ENCODE measurements at places on chromosomes 5 and 9.

DNA sequence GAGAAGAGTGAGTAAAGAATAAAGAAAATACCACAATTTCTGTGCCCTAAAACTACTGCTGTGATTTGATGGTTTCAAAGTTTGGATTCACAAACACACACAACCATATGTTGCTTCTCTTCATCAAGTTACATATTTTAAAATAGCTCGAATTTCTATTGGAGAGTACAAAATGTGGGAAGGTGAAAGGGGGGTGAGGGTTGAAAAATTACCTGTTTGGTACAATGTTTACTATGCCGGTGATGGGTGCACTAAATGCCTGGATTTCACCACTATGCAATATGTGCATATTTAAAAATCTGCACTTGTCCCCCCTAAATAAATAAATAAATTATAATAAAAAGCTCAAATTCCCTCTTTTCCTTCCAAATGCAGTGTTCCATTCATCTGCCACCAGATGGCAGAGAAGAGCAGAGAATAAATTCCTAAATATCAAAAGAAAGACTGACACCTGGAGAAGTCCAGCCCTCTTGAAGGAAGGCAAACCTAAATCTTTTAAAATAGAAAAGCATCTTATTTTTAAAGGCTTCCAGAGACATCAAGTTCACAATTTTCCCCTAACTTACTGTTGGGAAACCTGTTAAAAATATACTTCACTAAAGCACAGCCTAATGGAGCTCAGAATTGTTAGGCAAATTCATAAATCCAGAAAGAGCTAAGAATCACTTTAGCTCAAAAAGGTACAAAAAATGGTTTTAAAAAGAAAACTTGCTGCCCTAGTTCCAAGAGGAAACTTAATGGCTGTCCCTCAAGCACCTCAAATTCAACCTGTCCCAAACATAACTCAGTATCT is 24.8 kb upstream of the HNRNPA0 start:
- DNase-seq = peak; percentile 71

GRCh38 chr9:23824830-23825591 is 1.0 kb downstream of the ELAVL2 start:
- DNase-seq = peak; percentile 19

DNA sequence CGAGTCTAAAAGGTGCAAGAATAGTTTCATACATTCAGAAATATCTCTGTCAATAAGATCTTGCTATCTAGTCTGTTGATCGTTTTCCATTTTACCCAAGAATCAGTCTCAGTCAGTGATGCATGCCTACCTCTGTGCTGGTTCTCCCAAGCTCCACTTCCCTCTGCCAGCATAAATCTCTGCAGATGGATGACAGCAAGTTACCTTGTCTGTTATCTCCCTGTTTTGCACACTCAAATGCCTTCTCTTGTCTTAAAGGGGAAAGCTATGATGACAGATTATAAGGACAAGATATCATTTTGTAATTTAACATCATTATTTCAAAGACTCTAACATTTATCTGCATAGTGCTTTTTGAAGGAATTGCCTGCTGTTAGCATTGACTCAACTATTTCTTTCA is 802.1 kb upstream of the SEMA6A start:
- DNase-seq = no peak

DNA sequence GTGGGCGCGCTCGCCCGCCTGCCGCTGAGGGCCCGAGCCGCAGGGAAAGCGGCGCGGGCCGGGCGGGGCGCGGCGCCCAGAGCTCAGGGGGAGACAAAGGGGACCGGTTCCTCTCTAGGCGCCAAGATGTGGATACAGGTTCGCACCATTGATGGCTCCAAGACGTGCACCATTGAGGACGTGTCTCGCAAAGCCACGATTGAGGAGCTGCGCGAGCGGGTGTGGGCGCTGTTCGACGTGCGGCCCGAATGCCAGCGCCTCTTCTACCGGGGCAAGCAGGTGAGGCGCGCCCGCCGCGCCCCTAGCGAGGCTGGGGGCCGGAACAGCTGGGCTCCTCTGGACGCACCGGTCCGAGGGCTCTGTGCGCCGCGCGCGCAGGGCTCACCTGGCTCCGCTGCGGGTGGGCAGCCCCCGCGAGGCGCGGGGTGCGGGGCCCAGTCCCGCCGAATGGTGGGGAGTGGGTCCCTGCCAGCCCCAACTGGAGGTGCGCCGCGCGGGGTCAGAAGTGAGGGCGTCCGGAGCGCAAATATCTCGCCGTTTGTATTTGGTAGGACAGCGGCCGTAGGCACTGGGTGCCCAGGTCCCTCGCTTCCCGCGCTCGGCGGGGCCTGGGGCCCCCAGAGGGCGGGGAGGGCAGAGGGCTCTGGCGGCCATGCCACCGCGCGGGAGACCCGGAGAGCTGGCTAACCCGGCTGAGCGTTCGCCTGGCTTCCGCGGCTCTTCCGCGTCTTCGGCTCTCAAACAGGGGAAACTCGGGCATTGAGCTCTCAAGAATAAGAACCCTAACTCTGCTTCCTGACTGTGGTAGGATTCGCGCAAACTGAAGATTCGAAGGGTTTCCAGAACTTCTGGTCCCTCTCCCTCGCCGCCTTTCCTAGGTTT is 607 bp downstream of the UHRF2 start:
- peak; percentile 30 for DNase-seq

GRCh38 chr5:177594071-177594470 is 2.1 kb downstream of the TMED9 start:
- DNase-seq = no peak

DNA sequence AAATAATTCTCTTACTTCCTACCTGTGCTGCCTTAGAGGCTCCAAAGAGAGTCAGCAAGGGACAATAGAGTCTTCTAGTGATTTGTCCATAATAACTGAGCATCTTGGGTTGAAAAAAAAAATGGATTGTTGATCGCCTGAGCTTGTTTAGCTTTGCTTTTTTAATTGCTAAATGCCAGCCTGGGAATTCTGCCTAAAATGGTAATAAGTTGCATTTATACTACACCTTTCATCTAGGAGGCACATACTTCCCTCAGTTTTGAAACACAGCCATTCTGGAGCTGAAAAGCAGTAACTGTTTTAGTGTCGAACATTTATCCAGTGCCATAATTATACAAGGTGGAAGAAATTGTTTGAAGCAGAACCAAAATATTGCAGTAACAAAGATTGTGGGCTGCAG is 421.3 kb downstream of the CAAP1 start:
- no peak for DNase-seq

DNA sequence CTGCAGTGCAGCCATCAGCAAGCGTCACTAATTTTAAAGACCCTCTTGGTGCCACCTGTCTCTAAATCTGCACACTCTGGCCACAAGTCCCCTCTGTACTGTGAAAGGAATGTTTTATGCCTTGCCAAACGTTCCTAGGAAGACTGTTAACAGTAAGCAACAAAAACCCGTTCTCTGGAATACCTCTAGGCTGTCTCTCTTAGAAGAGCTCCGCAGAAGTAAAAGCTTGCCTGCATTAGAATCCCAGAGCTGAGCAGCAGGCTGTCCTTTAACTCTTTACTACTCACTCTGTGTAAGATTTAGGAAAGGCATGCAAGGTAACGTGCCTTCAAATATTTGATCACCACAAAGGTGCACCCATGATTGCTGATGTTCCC is 53.9 kb upstream of the C9orf72 start:
- DNase-seq = no peak

GRCh38 chr9:72907421-72907820 is 45.4 kb downstream of the ALDH1A1 start:
- DNase-seq = peak; percentile 47

- DNase-seq = no peak
Observed at GRCh38 chr5:84281383-84281782, 103.3 kb downstream of the EDIL3 start.

DNA sequence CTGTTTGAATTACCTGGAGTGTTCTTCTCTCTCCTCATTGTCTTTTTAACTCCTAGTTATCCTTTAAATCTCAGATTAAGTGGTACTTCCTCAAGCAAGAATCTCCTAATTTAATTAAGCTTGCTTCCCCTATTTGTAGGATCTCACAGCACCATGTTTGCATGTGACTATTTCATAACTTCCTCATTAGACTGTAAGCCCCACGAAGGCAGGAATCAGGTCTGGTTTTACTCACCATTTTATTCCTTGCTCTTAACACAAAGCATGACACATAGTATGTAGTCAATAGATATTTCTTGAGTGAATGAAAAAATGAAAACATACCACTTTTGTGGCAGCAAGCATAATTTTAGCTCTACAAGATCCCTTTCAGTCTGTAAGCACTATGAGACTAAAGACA is 1.3 kb upstream of the ERMP1 start:
- no peak for DNase-seq

- peak; percentile 55 for DNase-seq
Observed at GRCh38 chr5:35672995-35673394, 55.3 kb downstream of the SPEF2 start.

GRCh38 chr9:2494562-2494961 is 127.0 kb upstream of the VLDLR start:
- DNase-seq = no peak

DNA sequence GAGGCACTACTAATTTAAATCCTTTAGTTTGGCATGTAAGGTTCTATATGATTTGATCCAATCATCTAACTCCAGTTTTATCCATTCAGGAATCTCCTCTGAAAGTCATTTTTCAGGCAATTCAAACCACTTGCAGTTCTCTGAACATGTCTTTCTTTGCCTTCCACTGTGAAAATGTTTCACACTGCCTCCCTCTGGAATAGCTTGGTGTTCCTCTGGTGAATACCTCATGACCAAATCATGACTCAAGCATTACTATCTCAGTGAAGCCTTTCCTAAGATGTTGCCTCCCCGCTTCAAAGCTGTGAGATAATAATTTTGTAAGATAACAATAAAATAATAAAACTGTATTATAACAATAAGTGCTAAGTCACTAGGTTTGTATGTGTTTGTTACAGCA is 981.1 kb downstream of the DTWD2 start:
- no peak for DNase-seq

DNA sequence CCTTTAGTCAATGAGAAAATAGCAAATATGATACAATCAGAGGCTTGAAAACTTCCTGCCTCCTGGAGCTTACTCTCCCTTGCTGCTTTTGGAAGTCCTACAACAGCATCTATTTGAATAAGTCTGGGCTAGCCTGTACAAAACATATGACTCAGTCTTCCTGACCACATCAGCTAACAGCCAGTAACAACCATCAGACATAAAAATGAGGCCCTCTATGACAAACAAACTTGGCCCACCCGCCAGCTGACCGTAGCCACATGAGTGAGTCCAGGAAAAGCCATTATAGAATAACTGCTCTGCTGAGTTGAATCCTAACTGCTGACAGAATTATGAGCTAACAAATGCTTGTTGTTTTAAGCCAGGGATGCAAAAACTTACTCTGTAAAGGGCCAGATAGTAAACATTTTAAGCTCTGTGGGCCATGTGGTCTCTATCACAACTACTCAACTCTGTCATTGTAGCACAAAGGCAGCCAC is 347.6 kb downstream of the PTPRD start:
- no peak for DNase-seq

All from hematopoietic multipotent progenitor cell treated with erythropoietin and hydrocortisone succinate and interleukin-3 and kit ligand, for 8 days (in vitro differentiated cells).